ENCODE measurements at places on chromosomes 5 and 9.

GRCh38 chr5:116299746-116300640 lies 215.2 kb downstream of the COMMD10 start:
- DNase-seq: no peak

GRCh38 chr5:110108520-110108919 lies 418.8 kb downstream of the MAN2A1 start:
- DNase-seq: no peak

GRCh38 chr5:178673801-178674295 lies 47.0 kb upstream of the CLK4 start:
- DNase-seq: no peak

DNA sequence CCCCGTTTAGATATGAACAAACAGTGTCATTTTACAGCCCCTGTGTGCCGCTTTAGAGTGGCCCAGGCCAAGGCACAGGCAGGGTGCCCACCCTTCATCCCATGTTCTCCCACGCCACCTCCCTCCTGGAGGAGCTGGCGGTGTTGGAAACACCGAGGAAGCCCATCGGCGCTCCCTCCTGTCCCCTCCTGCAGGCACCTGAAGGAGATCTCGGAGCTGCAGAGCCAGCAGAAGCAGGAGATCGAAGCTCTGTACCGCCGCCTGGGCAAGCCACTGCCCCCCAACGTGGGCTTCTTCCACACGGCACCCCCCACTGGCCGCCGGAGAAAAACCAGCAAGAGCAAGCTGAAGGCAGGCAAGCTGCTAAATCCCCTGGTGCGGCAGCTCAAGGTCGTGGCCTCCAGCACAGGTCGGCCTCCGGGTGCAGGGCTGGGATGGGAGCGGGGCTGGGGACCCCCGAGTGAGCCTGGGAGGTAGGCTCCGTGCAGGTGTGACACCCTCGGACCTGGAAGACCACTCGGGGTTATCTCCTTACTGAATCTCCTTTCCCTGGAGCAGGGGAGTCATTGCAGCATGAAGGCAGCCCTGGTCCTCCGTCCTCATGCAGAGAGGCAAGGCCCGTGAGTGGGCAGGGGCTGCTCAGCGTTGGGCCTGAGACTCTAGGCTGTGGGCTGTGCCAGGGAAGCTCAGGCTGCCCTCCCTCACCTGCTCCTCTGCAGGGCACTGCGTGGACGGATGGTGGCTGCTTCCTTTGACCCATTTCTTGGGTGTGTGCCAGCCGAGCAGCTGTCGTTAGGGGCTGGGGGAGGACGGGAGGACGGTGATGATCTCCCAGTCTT lies 113.9 kb downstream of the WNK2 start:
- DNase-seq: peak; percentile 83

GRCh38 chr5:165325221-165325620 lies 1819.8 kb downstream of the MAT2B start:
- no peak for DNase-seq

GRCh38 chr9:38435521-38435920 lies 11.3 kb upstream of the IGFBPL1 start:
- DNase-seq: no peak

DNA sequence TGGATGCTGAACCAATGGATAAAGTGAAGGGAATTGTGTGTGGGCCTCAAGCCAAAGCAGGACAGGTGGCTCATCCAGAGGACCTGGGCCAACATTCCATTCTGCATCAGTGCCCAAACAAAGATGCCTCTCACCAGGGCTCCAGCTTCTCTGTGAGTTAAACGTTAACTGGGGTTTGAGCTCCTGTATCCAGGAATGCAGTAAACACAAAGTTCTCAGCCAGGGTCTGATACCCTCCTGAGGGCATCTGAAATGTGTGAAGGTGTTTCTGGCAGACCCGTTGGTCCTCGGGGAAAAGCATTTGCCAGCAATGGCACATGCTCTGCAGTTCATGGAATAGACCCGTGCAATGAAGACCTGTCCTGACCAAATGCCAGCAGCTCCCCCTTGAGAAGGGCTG lies 33.9 kb upstream of the AOPEP start:
- DNase-seq: no peak

- DNase-seq: peak; percentile 70
Measured at GRCh38 chr9:34363619-34364351, 12.9 kb downstream of the MYORG start.

- DNase-seq: no peak
Measured at GRCh38 chr5:138470322-138471051, 5.2 kb downstream of the EGR1 start.

GRCh38 chr9:117030254-117030768 lies 343.2 kb downstream of the TRIM32 start:
- no peak for DNase-seq

DNA sequence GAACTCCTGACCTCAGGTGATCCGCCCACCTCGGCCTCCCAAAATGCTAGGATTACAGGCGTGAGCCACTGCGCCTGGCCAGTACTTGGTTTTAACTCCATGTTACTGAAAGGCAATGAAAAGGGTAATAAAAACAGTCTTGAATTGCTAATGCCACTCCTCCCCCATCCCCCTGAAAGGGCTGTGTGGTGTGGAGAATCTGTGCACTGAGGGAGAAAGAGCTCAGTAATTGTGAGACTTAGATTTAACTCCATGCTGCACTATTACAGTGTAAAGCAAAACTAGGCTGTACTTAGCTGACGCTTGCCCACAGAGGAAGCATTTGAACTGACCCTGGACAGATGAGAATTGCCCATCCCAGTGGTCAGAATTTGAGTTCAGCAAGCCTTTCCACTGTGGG lies 1662.4 kb upstream of the ACO1 start:
- DNase-seq: no peak

DNA sequence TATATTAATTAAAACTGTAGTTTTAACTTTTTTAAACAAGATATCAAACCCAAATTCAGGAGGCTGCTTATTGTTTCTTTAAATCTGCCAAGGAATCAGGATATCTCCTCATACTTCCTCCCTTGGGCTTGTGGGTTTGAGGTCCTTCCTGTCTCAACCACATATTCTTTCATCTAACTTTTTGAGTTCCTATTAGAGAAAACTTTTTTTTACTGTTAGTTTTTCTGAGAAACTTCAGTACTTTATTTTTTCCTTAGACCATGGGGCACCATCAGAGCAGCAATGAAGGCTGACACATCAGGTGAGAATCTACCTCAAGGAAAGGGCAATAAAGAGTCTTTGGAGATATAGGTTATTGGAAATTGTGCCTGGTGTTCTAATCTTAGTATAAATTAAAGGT lies 56.7 kb downstream of the TSSK1B start:
- DNase-seq: no peak

- no peak for DNase-seq
Measured at GRCh38 chr9:95107976-95108375, 209.5 kb downstream of the FANCC start.

DNA sequence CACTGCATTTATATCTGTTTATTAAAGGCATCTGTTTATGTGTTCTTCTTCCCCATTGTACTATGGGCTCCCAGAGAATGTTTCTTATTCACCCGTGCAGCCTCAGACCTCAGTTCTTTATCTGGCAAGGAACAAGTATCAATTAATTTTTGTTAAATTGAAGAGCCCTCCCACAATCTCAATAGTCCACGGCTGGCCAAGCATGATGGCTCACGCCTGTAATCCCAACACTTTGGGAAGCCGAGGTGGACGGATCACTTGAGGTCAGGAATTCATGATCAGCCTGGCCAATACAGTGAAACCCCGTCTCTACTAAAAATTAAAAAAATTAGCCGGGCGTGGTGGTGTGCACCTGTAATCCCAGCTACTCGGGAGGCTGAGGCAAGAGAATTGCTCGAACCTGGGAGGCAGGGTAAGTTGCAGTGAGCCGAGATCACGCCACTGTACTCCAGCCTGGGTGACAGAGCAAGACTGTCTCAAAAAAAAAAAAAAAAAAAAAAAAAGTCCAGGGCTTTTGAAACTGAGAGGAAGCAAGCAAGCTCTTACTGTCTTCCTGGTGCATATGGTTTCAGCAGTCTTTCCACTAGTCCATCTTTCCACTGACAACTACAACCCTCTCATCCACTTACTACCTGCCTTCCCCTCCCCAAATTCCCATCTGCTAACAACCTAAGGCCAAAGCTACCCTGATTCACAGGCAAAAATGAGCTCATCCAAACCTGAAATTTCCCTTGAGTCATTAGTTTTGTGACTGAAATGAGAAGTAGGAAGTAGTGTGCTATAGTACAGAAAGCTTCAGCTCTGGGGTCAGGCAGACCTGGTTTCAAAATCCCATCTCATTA lies 2.3 kb upstream of the HK3 start:
- no peak for DNase-seq

DNA sequence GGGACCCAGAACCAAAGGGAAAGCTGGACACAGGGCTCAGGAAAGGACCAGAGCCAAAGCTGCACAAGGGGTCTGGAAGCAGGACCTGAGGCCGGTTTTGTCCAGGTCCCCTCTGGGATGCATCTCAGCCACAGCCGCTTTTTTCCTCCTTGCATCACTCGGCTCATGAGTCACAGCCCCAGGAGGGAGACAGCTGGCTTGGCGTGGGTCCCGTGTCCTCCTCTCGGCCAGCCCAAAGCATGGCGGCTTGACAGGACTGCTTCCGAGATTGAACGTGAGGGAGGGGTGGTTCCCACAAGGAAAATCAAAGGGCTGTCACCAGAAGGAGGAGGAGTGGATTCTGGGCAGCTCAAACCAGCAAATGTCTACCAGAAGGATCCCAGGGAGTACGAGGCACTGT lies 56.7 kb upstream of the CPLX2 start:
- DNase-seq: no peak

DNA sequence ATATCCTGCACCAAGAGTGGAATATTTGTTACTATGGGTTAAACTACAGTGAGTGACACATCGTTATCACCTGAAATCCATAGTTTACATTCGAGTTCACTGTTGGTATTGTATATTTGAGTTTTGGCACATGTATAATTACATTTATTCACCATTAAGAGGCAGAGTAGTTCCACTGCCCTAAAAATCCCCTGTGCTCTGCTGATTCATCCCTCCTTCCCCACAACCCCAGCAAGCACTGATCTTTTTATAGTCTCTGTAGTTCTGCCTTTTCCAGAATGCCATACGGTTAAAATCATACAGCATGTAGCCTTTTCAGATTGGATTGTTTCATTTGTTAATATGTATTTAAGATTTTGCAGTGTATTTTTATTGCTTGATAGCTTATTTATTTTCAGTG lies 495.2 kb downstream of the DIRAS2 start:
- no peak for DNase-seq

GRCh38 chr9:72755836-72756235 lies 197.0 kb downstream of the ALDH1A1 start:
- DNase-seq: no peak

DNA sequence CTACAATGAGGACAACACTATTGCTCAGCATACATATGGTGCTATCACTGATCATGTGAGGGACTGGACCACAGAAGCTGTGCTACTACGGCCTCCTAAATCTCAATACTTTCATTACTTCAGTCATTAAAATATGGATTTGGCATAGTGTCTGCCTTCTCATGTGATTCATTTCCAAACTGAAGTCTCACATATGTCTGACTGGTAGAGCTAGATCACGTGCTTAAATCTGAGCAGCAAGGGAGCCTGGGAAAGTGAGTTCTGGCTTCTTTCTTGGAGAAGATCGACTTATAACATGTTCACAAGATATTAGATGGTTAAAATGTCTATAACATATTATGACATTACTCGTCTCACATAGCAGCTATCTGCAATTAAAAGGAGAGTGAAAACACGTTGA lies 8.3 kb downstream of the KIF4B start:
- no peak for DNase-seq

GRCh38 chr5:69497006-69497520 lies 4.5 kb downstream of the OCLN start:
- no peak for DNase-seq

GRCh38 chr5:149353911-149354310 lies 3.9 kb upstream of the PCYOX1L start:
- no peak for DNase-seq

- no peak for DNase-seq
Measured at GRCh38 chr9:87492642-87493041, 5.0 kb upstream of the DAPK1 start.

DNA sequence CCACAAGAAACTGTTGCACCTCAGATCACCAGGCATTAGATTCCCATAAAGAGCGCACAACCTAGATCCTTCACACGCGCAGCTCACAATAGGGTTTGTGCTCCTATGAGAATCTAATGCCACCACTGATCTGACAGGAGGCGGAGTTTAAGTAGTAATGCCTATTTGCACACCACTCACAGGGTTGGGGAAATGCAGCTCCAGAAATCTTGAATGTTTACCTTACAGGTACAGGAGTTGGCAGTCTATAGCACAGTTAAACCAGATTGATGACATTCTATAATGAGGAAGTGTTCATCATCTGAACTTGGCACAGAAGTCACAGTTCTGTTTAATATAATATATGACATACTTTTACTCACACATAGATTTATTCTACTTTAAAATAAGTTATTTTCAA lies 732.2 kb upstream of the ZNF608 start:
- DNase-seq: no peak

- no peak for DNase-seq
Measured at GRCh38 chr5:88686726-88687125, 196.3 kb downstream of the MEF2C start.

DNA sequence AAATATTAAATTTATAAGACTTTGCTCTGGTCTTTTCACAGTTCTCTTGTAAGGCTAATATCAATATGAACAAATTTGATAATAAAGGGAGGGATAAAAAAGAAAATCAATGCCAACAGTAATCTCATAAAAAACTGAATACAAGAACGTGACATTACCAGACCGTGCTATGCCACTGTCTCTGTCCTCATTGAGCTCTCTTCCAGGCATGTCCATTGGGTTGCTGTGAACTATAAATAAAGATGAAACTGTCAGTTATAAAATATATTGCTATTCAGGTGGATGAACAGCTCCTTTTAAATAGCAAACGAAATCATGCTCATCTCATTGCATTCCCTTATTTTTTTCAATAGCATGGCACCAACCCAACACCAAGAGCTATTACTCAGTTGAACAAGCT lies 74.0 kb upstream of the RAPGEF6 start:
- DNase-seq: no peak

GRCh38 chr9:37412431-37413151 lies 9.9 kb upstream of the GRHPR start:
- DNase-seq: peak; percentile 60

GRCh38 chr9:121372239-121373010 lies 2.4 kb upstream of the STOM start:
- DNase-seq: no peak

DNA sequence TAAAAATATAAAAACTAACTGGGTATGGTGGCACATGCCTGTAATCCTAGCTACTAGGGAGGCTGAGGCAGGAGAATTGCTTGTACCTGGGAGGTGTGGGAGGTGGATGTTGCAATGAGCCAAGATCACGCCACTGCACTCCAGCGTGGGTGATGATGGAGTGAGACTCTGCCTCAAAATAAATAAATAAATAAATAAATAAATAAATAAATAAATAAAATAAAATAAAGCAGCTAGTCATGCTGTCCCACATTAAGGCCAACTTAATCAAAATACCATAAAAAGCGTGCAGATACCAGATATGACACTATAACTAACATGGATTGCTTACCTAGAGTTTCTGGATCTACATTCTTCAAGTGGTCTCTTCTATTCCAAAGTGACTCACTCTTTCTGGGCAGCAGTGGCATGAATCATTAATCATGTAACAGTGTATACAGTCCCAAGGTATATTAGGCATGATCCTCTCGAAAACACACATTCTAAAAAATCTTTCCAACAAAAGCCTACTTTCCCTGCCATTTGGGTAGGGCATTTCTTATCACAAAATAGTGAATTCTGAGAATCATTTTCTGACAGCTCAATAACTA lies 187.1 kb downstream of the ELAVL2 start:
- DNase-seq: no peak

All from H7 (cell line).